ENCODE measurements at places on chromosomes 16 and 17. TPM values are rescaled to one million over a fixed set of nuclear protein-coding genes. Genes with fewer than 3 reads are reported as not detected.

The MT1H gene
- not detected for total RNA-seq

The SRCIN1 gene
- total RNA-seq: not detected

The CDC6 gene
- 4.5 TPM for total RNA-seq

The PYY gene
- not detected for total RNA-seq

The DLX4 gene
- not detected for total RNA-seq

The CMTM2 gene
- total RNA-seq: not detected

The KDM6B gene
- 16.3 TPM for total RNA-seq

The PARD6A gene
- total RNA-seq: 1.9 TPM

The AATF gene
- total RNA-seq: 26.7 TPM

The SLFN14 gene
- total RNA-seq: 0.18 TPM

The HSD3B7 gene
- 7.8 TPM for total RNA-seq

The KCNAB3 gene
- total RNA-seq: 2.1 TPM

The VWA3A gene
- total RNA-seq: not detected

The PABPN1L gene
- not detected for total RNA-seq

The HASPIN gene
- total RNA-seq: 6.3 TPM

The TRIM47 gene
- 98.8 TPM for total RNA-seq

The CA5A gene
- total RNA-seq: not detected

The ITGAX gene
- 0.23 TPM for total RNA-seq

The SSTR5 gene
- total RNA-seq: not detected

The NHLRC4 gene
- total RNA-seq: 2.7 TPM

The NOD2 gene
- 0.23 TPM for total RNA-seq

The MYO15B gene
- total RNA-seq: 5.6 TPM

The TPSD1 gene
- total RNA-seq: not detected

The CCL7 gene
- not detected for total RNA-seq

The PAFAH1B1 gene
- total RNA-seq: 87.5 TPM

The PCGF2 gene
- total RNA-seq: 15.8 TPM

The IKZF3 gene
- not detected for total RNA-seq

The AGRP gene
- total RNA-seq: not detected

The TM4SF5 gene
- total RNA-seq: not detected

The TP53TG3C gene
- total RNA-seq: not detected

The C16orf92 gene
- not detected for total RNA-seq

The NHERF2 gene
- 49.5 TPM for total RNA-seq

The RND2 gene
- total RNA-seq: 0.18 TPM

The C16orf46 gene
- total RNA-seq: 0.58 TPM

The PLEKHM1 gene
- 53.9 TPM for total RNA-seq

The BAHCC1 gene
- 19.3 TPM for total RNA-seq

The USP31 gene
- 50.6 TPM for total RNA-seq

The SF3B3 gene
- total RNA-seq: 167 TPM

The SPATA20 gene
- 127 TPM for total RNA-seq

The EDC4 gene
- 75.7 TPM for total RNA-seq

The HSPB9 gene
- not detected for total RNA-seq

The KRT40 gene
- not detected for total RNA-seq

The EXOC3L1 gene
- total RNA-seq: 12.0 TPM

The CCR7 gene
- not detected for total RNA-seq

The MSLN gene
- total RNA-seq: 2.1 TPM

The MARVELD3 gene
- not detected for total RNA-seq

The EVPLL gene
- not detected for total RNA-seq

The NPTX1 gene
- 35.0 TPM for total RNA-seq

The RAB26 gene
- total RNA-seq: 1.3 TPM

The CRYM gene
- total RNA-seq: 8.1 TPM

The TLCD3B gene
- total RNA-seq: not detected

The TNFSF12 gene
- total RNA-seq: 38.2 TPM

The MYLK3 gene
- 0.06 TPM for total RNA-seq

Data from glomerular endothelial cell (primary cell).